ENCODE measurements at places on chromosomes 12 and 14.

- DNase-seq: no peak
These were observed 9.4 kb downstream of the PTGR2 start for GRCh38 chr14:73861073-73861472.

DNA sequence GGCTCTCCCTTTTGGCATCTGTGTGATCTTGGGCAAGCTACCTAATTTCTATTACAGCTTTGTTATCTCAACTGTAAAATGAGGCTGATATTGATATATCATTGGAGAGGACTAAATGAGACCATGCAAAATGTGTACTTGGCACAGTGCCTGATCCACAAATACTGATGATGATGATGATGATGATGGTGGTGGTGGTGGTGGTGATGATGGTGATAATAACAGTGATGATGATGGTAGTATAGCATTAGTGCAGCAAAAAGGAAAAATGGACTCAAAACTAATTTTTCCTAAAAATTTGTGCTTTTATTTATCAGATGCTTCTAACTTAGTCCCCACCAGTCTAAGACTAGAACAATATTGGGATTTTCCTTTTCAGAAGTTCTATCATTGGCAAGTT is 70.7 kb downstream of the KCNMB4 start:
- no peak for DNase-seq

DNA sequence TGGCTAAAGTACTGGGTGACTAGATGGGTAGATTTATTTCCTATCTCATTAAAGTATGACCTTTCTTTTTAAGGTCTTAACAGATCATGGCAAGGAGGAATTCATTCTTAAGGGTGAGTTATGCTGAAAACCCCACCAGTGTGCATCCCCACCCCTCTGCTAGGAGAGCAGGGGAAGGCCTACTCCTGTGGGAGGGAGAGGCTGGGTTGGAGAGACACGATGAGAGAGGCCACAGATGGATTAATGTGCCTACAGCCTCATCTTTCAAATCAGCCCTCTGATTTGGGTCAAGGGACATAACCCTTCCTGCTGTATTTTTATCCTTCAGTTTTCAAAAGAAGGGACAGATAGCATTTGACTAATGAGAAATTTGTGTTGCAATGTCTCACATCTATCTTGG is 185.5 kb downstream of the SSPN start:
- DNase-seq: no peak

GRCh38 chr12:124191024-124191359 is 103.9 kb upstream of the RFLNA start:
- no peak for DNase-seq

DNA sequence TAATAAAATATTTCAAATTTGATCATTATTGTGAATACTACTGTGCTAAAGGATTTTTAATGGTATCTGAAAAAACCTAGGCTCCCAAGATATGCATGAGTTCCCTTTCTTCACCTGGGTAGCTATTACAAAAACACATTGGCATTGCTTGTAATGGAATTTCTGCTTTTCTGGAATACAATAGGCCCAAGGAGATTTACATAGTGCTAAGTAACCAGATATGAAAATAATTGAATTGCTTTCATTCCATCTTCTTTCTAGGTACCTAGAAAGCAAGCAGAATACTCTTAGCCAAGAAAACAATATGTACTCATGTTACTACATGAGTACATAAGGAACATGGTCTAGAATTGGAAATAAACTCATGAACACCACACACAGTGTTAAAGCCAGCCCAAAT is 291.9 kb downstream of the KCNC2 start:
- DNase-seq: no peak

All from stimulated activated CD4-positive, alpha-beta T cell treated with anti-CD3 and anti-CD28 coated beads, Interleukin-1b, Interleukin-23, amount 100 ng/mL, for 48 hours (primary cell).